ENCODE measurements at places on chromosomes 16 and 17.

DNA sequence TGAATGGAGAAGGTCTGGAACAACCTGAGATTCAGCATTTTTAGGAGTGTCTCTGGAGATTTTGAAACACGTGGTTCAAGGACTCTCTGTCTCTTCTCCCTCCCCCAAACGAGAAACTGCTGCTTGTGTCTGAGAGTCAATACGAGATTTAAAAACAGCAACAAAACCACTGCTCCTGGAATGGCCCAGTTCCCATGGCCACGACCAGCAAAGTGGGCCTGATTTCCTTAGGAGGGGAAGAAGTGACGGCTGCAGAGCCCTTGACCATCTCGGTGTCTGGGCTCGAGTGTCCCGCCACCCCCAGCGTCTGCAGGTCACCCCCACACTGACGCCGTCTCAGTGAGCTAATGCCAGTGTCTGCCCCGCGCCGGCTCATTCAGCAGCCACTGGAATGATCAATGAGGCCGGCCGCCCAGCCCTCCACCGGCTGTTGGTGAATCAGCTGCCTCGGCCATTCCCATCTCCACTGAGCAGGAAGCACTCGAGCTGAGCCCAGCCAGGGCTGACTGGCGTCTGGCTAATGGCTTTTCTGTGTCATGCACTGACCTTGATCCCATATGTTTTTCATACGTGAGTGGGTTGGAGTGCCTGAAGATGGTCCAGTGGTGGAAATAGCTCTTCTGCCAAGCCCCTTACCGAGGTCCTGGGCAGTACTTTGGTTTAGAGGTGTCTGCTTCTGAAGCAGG lies 151.8 kb downstream of the PITPNC1 start:
- DNase-seq = peak; percentile 79

DNA sequence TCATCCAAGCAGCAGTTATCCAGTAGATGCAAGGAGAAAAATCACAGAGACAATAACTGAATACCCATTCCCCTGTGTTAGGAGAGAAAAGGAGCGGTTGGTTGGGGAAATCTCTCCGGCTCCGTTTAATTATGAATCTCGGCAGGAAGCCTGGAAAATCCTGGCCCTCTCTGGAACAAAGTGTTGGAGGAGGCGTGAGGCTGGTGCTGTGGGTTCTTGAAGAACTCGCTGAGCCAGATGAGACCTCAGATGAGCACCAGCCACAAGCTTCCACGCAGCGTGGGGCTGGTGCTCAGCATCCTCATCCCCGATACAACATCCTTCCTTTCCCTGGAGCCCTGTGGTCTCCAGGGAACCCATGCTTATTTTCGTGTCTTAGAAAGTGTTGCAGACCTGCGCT lies 39.7 kb downstream of the CACNG4 start:
- DNase-seq = no peak

DNA sequence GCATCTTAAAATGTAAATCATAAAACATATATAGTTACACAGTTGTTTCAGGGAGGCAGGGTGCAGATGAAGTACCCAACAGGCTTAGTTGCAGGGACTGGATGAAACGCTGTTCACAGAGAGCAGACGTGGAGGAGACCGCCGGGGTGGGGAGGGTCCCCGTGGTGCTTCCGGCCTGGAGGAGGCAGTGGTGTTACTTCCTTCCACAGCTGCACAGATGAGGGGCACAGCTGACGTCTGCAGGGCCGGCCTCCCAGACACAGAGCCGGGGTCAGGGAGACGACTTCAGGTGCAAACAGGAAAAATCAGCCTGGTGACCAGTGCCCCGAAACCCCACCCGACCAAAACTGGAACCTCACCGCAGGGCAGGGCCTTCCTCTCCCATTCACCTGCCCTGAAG lies 17.1 kb downstream of the SPIRE2 start:
- DNase-seq = no peak

GRCh38 chr16:69763599-69763942 lies 1.4 kb downstream of the WWP2 start:
- DNase-seq = no peak

- no peak for DNase-seq
Observed at GRCh38 chr16:68190081-68190480, 45.8 kb downstream of the ESRP2 start.

GRCh38 chr16:1014771-1015495 lies 33.4 kb downstream of the SOX8 start:
- no peak for DNase-seq

GRCh38 chr16:84585886-84586285 lies 32.0 kb downstream of the COTL1 start:
- no peak for DNase-seq

GRCh38 chr16:49548325-49548970 lies 174.8 kb downstream of the C16orf78 start:
- no peak for DNase-seq

DNA sequence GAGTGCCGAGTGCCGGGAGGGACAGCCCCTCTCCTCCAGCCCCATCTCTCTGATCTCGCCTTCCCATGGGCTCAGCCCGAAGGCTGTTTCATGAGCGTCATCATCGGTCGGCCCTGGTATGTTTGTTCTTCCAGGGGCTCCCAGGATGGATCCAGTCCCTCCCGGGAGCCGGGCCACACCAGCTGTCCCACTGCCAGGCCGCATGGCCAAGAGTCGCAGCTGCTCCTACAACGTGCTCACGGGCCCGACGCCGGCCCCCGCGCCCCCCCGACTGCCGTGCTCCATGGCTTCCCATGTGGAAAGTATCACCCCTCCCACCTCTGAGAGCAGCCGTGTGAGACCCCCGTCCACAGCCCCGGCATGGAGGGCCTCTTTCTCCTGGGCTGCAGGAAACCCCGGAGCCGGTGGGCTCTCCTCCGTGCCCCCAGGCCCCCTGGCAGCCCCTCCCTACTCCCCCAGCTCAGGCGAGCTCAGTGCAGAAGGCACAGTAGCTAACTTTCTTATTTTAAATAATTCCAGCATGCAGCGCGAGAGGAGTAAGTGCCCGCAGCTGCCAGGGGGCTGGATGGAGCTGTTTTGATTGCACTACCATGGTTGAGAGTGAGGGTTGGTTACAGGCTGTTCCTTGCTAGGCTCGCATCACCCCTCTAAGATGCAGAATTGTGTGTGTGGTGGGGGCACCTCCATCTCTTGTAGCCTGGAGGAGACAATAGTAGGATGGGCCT lies 26.6 kb upstream of the GSE1 start:
- DNase-seq = no peak

- no peak for DNase-seq
Observed at GRCh38 chr16:87250431-87250960, 66.7 kb downstream of the C16orf95 start.

GRCh38 chr16:1913327-1914083 lies 4.7 kb downstream of the HS3ST6 start:
- peak; percentile 95 for DNase-seq

DNA sequence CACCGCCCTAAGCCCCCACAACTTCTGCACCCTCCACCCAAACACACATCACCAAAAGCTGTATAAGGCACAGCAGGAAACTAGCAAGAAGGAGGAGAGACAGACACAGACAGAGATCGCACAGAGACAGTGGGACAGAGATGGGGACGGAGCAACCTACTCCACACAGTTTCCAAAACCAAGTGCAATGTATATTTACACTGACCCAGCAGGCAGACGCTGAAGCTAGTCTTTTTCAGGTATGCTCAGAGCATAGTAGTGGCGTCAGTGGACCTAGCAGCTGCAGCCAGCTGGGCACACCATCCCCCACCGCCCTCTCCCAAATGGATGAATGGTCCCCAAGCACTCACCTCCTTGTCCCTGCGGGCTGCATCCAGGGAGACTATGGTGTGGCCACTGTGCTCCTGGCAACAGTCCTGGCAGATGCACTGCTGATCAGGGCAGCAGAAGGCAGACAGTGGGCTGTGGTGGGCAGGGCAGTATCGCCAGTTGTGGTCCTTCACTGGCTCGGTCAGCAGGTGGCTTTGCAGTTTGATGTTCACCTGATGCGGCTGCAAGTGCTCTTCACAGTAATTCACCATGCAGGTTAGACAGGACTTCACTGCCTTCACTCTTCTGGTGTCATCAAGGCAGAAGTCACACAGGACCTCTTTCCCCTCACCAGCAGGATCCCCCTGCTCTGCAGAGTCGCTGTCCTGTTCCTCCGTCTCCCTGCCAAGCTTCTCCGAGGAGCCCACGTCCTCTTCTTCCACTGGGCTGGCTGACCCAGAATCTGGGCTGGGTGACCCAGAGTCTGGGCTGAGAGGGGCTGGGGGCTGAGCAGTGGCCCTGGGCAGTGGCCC lies 31.5 kb upstream of the FBXW10B start:
- peak; percentile 45 for DNase-seq

- no peak for DNase-seq
Observed at GRCh38 chr16:72875291-72876031, 172.5 kb downstream of the ZFHX3 start.

GRCh38 chr17:36942631-36943125 lies 5.4 kb downstream of the LHX1 start:
- DNase-seq = no peak

- DNase-seq = no peak
Observed at GRCh38 chr17:56815711-56816110, 18.0 kb downstream of the C17orf67 start.

GRCh38 chr16:5903153-5903552 lies 805.6 kb upstream of the EEF2KMT start:
- no peak for DNase-seq

DNA sequence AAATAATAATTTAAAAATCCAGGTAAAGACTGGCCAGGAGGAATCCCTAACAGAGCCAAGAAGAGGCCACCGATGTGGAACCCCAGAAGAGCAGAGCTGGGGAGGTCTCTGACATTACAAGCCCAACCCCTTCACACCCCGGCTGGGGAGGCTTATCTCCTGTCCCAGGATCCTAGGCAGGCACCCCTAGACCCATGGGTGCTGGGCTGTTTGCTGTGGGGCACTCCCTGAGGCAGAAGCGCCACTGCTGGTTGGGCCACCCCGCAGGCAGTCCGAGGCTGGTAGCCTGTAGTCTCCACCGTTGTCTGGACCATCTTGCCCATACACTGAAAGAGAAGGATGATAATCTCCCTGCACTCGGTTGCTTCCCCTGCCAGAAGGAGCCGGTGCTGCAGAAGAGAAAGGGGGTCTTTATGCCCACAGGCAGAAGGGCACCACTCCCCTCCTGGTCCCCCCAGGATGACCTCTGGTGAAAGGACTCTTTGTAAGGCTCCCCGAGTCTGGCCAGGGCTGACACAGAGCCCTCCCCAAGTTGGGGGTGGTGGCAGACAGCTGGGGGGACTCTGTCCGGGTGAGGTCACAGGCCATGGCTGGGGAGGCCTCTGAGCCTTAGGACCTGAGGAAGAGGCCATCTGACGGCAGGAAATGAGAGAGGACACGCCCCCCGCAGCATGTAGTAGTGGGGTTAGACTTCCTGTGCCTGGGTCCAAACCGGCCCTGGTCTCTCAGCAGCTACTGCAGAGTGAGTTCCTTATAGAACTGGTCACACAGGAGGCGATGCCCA lies 34.2 kb downstream of the CFAP20 start:
- no peak for DNase-seq

All from left colon (tissue), 2 donors.